ENCODE measurements at places on chromosomes 1 and 21.

- DNase-seq, result no peak
Measured at GRCh38 chr1:185448591-185449186, 131.6 kb upstream of the IVNS1ABP start.

DNA sequence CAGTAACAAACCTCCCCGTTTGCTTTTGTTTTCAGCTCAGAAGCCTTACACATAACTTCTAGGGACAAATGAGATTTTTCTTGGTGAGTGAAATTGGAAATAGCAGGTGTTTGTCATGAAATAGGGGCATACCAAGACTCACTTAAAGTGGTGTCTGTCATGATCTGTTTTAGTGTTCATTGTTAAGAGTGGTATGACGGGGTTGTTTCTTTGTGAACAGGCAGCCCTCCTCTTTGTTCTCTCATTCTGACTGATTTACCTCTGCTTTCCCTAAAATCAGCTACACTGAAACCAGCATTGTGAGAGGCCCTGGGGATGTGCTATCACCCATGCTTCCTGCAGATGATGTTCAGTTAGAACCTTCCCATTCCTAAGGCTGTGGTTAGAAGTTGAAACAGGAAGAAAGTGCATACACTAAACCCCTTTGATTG, 2.5 kb upstream of the ERO1B start:
- no peak for DNase-seq

GRCh38 chr1:193355626-193356025, 169.2 kb upstream of the B3GALT2 start:
- DNase-seq, result no peak

DNA sequence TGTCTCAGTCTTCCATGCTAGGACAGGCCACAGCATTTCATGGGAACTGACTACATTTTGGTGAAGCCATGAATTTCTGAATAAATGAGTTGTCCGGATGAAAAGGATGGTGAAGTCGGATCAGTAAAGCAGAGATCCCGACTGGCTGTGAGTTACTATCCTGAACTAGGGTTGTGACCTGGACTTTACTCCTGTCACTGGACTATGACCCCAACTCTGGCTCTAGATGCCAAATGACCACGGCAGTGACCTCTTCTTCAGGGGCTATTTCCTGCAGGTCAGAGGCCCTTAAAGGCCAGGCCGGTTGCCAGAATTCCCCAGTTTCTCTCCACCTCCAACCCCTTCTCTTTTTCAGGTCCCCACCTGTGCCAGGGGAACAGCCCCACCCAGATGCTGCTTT, 1.7 kb upstream of the NECTIN4 start:
- DNase-seq, result no peak

DNA sequence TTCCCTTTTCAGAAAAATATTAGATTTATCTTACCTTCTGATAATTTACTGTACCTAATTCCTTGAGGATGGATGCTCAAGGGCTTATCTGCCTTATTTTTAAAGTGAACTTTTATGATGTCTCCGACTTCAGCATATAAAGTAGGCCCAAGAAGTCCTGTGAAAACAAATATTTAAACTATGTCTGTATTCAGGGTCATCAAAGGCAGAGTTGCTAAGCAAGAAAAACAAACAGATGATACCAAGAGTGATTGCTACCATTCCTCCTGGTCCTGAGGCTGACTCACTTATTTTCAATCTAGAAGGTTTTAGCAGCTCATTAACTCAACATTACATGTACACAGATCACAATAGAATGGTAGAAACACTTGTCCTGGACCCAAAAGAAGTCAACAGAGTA, 14.1 kb downstream of the F5 start:
- DNase-seq, result no peak

DNA sequence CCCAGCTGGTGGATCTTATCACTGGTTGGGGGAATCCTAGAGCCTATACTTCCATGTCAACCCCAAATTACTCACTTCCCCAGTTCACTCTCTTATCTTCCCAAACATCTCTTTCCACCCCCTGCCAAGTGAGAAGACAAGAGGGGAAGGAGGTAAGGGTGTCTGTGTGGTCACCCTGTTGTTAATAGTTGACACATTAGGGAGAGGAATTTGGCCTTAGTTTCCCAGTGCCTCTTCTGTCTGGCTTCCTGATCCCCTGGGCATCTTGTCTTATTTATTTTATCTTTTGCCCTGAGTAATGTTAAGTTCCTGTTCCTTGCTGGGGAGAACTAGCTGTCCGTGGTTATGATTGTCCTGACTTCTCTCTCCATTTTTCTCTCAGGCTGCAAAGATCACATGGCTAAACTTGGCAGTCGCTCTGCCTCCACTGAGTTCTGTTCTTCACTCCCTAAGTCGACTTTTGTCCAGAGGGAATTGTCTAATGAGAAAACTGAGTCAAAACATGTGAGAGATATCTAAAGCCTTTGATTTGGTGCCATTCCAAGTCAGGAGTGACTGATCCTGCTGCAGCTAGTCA, 157.1 kb upstream of the SYT6 start:
- no peak for DNase-seq

- DNase-seq, result no peak
Measured at GRCh38 chr1:157107702-157108101, 8.1 kb upstream of the ETV3L start.

- DNase-seq, result no peak
Measured at GRCh38 chr1:199310708-199311107, 671.9 kb downstream of the PTPRC start.

DNA sequence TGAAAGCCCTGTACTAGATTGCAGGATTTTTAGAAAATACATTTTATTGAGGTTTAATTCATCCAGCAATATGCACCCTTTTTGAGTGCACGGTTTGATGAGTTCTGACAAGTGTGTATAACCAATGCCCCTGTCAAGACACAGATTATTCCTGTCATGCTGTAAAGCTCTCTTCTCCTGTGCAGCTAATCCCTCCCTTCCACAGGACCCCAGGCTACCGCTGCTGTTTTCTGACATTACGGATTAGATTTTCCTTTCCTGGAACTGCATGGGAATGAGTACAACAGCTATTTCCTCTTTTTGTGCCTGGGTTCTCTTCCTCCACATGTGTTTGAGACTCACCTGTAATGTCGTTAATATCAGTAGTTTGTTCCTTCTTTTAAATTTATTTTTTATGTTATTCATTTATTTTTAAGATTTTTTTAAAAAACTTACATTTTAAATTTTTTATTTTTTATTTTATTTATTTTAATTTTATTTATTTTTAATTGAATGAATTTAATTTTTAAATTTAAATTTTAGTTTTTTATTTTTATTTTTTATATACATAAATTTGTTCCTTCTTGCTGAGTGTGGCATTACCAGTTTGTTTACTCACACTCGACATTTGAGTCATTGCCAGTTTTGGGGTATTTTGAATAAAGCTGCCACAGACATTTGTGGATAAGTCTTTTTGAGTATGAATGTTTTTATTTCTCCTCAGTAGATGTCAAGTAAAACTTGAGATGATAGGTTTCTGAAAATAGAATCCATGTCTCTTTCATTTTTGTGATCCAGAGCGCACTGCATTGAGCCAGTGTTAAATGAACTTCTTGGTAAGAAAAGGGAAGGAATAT, 79.0 kb upstream of the B3GALT5 start:
- no peak for DNase-seq

- no peak for DNase-seq
Measured at GRCh38 chr1:154344977-154345837, 19.9 kb downstream of the ATP8B2 start.

- peak; percentile 30 for DNase-seq
Measured at GRCh38 chr1:177228693-177229065, 57.9 kb downstream of the BRINP2 start.

- DNase-seq, result no peak
Measured at GRCh38 chr1:186569856-186570255, 108.9 kb upstream of the PDC start.

DNA sequence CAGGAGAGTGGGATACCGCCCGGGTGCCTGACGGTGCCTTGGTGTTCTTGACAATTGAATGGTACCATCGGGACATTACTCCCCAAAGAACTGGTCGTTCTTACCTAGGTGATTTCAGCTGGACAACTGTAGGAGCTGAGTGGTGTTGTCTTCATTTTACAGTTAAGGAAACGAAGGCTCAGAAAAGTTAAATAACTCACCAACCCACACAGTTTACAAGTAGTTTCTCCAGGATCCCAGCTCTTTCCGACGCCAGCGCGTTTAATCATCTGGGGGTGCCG, 1.6 kb downstream of the PIK3CD start:
- DNase-seq, result no peak

DNA sequence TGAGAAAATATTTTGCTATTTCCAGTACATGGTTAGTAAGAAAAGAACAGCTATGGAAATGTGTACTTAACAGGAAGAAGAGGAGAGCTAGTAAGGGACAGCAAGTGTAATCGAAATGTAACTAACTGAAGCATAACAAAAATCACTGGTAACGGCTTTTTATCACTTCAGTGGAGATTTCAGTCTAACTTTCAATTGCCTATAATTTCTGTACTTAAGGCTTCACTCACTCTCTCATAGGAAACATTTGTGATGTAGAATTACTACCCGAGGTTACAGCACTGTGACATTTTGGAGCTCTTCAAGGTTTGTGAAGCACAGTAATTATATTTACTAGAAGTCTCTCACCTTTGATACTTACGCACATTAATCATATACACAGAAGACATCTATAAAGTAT, 1119.1 kb downstream of the AMY1C start:
- DNase-seq, result no peak

GRCh38 chr21:15006594-15007230, 58.1 kb downstream of the NRIP1 start:
- no peak for DNase-seq

DNA sequence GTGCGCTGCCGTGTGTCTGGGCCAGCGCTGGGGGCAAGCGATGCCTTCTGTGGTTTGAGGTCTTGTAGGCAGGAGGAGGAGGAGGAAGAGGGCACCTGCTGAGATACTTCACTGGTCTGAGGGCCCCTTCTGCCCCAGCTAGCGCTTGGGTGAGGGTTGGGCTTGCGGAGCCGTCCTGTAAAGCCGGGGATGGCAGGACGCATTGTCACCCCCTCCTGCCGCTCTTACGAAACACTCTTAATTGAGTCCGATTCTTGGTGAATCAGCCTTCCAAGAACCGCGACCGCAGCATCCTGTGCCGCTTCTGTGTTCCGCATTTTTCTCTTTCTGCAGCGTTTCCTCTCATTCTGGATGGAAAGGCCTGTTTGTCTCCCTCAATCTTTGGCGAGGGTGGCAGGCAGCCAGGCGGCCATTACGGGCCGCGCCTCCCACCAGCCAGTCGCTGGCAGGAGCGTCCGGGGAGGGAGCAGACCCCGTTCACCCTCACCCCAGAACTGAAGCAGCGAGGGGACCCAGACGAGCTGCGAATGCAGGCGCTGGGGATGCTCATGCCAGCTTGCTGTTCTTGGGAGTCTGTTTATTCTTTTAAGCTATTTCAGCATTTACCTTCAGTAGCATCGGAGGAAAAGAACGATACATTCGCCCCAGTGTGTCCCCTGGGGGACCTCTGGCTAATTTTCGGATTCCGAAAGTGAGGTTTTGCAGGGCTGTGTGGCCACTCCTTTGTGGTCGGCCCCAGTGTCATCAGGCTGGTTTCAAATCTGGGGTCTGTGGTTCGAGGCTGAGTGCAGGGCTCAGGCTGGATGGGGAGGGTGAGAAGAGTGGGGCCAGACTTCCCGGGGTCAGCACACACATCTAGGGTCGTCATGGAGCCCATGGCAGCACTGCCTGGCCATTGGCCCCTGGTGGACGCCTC, 62.7 kb downstream of the SKI start:
- no peak for DNase-seq

GRCh38 chr1:178011465-178011828, 41.6 kb upstream of the SEC16B start:
- DNase-seq, result peak; percentile 62

- no peak for DNase-seq
Measured at GRCh38 chr1:18475234-18475905, 5.4 kb upstream of the KLHDC7A start.

GRCh38 chr1:93905734-93906133, 3.5 kb downstream of the GCLM start:
- DNase-seq, result no peak

GRCh38 chr1:38560457-38560856, 299.1 kb downstream of the RRAGC start:
- no peak for DNase-seq

GRCh38 chr1:38083541-38083940, 36.9 kb upstream of the POU3F1 start:
- no peak for DNase-seq

DNA sequence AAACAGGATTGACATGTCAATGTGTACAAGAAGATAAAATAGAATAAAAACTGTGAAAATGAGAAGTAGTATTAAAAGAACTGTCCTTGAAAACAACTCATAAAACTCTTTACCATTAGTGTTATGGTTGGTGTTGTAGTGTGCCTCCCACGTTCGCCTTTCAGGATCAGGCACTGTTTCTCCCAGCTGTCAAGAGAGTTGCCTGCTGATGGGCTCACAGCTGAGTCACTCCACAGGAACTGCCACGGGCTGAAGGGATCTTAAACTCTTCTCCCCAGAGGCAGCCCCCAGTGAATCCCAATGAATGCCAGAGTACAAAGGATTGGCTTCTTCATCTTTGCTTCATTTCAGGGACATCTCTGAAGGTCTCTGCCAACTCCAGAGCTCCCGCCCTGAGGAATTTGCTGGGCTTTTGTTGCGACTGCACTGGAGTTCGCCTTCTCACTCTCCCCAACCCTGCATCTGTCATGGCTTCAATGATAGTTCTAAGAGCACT, 119.6 kb downstream of the ADGRL2 start:
- DNase-seq, result no peak

DNA sequence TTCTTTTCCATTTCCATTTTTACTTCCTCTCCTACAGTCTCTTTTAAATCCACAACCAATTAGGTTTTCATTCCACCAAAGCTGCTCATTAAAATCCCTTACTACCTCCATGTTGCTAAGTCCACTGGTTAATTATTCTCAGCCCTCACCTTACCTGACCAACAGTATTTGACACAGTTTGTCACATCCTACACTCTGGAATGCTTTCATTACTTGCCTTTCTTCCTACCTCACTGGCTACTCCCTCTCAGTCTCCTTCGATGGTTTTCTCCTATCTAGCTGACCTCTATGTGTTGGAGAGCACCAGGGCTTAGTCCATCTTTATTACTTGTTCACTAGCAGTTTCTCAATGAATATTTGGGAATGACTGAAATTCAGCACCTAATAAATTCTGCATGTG, 78.6 kb downstream of the NME7 start:
- no peak for DNase-seq

Data from keratinocyte (primary cell).